ENCODE measurements at places on chromosomes 2 and 18.

DNA sequence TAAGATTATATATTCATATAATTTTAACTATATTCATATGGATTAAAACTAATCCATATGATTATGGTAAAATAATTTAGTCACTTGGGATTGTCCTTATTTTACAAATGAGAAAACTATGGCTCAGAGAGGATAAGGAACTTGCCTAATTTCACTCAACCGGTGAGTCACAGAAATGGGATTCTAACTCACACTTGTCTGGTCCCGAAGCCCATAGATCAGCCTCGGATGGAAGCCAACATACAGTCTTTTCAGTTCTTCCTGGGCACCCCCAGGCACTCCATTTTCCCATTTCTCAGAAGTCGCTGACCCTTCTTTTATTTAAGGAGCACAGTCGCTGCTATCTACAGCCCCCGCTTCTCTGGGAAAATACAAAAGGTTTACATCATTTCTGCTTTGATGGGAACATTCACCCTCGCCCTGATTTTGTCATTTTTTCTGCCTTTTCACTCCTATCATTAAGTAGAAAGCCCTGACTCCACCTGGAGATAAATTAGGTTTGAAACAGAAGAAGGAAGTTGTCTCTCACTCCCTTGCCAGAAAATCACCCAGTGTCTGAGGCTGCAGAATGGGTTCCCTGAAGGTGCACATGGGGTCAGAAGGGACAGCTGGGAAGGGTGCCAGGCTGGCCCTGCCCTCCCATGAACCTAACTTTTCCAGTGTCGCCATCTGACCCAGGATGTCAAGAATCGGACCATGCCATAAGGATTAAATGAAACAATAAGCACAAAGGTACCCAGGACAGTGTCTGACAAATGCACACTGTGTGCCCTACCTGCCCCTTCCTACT is 36.6 kb downstream of the CYP1B1 start:
- no peak for DNase-seq

DNA sequence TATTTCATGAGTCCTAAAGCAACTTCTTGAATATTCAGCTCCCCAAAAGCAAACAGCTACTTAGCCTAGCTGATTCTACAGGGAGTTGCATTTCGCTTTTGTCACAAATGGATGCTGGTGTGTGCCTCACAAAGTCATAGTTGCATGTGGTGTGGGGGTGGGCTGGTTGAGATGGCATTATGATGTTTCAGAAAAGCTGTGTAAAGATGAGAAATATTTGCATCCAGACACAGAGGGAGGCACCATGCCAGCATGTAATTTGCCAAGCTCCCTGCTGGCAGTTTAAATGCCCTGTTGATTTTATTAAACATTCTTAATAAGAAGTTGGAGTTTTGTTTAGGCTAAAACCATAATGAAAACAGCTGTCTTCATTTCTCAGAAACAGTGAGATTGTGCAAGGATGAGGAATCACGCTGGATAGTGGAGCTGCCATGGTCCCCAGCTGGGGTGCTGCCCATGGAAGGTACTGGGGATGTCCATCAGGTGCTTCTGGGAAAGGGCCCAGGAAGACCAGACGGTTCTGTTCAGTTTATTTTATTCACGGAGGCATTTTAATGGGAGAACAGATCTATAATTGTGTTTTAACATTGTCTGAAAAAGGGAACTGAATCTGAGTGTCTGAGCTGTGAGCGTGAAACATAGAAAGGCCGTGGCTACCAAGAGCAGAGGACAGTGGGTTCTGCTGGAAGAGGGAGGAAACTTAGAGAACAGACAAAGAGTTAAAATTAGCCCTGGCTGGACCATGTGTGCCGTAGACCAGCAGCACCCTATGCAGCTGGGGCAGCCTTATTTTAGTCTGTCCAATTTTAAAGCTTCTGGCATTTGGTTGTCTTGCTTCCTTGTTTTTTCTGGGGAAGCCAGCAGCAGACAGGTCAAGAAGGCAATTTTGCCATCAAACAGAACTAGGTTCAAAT is 177.1 kb downstream of the FAM210A start:
- DNase-seq, result no peak

- no peak for DNase-seq
These were observed 119.3 kb upstream of the NDUFV2 start for GRCh38 chr18:8983195-8983594.

GRCh38 chr2:122960759-122961641 is 1064.1 kb upstream of the CNTNAP5 start:
- peak; percentile 71 for DNase-seq

GRCh38 chr2:211875488-211875887 is 663.1 kb downstream of the ERBB4 start:
- no peak for DNase-seq

DNA sequence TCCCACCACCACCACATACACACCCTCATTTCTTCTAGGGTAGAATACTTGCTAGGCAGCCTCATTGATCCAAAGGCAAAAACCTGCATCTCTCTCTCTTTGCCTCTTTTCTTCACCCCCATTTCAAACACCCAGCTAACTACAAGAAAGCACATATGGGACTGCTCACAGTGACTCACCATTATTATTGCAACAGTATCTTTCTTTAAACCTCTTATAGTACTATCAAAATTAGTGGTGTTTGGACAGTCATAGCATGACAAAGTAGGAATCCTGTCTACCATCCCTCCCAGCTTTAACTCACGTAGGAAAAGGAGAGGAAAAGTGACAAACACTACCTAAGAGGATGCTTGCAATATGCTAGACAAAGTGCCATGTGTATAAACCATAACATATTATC is 422.5 kb upstream of the CRIM1 start:
- DNase-seq, result no peak

DNA sequence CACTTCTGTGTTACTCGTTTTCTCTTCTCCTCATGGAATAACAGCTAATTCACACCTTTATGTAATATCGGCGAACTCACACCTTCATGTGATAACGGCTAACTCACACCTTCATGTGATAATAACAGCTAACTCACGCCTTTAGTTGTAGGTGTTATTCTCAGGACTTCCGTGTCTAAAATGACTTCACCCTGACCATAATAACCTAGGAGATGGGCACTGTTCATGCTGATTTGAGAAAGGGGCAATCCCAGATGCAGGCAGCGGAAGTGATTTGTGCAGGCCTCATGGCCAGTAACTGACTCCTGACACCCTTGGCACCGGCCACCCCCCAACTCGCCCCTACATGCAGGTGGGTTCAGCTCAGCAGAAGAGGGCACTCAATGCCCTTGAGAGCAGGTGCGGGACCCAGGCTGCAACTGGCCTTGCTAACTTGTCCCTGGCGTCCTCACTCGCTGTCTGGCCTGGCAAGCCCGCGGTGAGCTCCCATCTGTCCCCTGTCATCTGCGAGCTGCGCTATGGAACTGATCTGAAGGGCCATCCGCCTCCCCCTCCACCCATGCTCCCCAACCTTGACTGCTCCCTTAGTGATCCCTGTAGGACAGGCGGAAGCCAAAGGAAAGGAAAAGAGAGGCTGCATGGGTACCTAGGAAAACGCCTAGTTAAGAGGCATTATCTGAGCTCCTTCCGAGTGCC is 42.6 kb upstream of the MTCL1 start:
- peak; percentile 97 for DNase-seq

DNA sequence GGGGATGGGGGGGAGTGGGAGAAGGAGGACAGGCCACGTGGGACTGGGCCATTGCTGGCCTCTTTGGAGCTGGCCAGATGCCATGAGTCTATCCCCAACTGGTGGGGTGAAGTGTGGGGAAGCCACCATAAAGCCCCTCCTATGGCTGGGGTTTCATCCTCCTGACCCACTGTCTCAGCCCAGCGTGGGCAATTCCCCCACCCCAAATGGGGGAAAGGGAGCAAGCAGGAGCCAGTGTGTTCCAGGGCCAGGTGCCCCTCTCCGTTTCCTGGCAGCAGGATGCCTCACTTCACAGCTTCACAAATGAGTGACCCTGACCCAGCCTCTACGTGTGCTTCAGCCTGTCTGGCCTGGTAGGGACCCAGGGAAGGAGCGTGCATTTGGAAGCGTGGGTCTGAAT is 474.7 kb upstream of the HS6ST1 start:
- DNase-seq, result no peak

- no peak for DNase-seq
These were observed 149.3 kb downstream of the COL6A3 start for GRCh38 chr2:237264480-237265219.

DNA sequence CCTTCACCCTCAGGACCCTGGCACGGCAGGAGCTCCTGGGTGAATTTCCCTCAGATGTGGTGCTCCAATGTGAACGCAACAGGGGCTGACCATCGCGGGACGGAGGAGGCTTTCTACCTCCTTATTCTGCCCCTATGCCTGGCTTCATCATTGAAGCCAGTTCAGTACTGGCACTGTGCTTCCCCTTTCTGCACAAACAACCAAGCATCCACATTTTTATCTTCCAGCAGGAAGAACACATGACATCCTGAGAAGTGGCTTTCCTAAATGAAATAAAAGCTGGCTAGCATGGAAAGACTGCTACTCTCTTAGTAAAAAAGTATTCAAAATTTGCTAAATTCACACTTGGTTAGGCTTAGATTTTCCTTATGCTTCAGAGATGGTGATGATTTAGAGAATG is 24.8 kb downstream of the AFG3L2 start:
- DNase-seq, result no peak

DNA sequence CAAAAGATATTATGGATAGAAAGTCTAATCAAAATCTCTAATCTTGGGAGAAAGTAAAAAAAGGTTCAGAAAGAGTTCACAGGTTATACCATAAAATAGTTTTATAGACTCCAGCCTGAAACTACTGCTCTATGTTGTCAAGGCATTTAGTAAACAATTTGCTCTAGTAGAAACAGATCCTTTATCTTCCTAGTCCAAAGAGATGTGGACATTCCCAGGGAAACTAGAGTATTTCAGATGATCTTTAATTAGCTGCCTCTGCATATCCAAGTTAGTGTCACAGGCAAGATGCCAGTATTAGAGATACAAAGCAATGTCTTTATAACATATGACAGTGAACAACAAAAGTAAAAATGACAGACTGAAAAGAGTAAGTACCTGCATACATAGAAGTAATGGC is 708.6 kb downstream of the CCDC85A start:
- no peak for DNase-seq

DNA sequence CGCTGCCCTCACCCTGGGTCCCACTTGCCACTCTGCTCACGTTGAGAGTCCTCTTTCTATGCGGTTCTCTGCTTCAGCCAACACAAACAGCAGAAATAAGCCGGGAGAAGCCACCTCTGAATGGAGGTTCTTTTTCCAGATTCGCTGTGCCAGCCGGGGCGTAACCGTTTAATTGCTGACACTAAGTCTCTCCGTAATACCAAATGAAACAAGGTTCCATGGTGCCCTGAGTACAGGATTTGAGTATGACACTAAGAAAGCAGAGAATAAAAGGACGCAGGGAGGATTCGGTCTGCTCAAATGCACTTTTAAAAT is 37.6 kb downstream of the CTIF start:
- DNase-seq, result no peak

GRCh38 chr18:5515011-5515784 is 28.6 kb downstream of the EPB41L3 start:
- no peak for DNase-seq

GRCh38 chr18:4453874-4454536 is 1.1 kb downstream of the DLGAP1 start:
- DNase-seq, result peak; percentile 7

DNA sequence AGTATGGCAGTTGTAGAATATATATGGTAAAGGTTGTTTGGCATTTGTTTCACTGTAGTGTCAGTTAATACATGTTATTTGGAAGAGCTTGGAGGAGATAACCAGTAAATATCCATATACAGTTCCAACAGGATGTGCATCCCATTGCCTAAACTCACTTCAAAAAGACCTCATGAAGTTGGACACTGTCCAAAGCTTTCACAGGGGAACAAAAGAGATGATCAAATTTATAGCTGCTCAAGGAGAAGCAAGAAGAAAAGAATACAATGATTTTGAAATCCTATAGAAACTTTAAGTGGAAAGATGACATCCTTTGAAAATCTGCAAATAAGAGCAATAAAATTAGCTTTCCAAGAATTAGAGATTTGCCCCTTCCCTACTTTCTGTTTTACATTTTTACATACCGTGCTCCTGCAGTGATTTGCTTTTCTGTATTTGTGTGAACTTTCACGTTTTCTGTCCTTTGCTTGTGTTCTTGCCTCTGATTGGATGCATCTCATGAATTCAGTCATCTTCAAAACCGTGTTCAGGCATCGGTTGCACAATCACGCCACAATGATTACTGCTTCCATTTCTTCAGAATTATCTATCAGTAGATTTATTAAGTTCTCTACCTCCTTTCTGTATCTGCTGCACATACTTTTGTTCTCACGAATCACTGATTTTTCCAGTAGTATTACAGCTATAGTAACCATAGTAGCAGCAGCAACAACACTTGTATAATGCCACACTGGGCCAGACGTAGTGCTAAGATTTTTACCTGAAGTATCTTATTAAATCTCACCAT is 83.8 kb downstream of the PARD3B start:
- no peak for DNase-seq

GRCh38 chr18:56112984-56113383 is 525.0 kb upstream of the TCF4 start:
- DNase-seq, result no peak

GRCh38 chr18:42533009-42533575 is 578.1 kb downstream of the PIK3C3 start:
- DNase-seq, result peak; percentile 62

GRCh38 chr2:195026261-195026660 is 630.8 kb upstream of the SLC39A10 start:
- no peak for DNase-seq

DNA sequence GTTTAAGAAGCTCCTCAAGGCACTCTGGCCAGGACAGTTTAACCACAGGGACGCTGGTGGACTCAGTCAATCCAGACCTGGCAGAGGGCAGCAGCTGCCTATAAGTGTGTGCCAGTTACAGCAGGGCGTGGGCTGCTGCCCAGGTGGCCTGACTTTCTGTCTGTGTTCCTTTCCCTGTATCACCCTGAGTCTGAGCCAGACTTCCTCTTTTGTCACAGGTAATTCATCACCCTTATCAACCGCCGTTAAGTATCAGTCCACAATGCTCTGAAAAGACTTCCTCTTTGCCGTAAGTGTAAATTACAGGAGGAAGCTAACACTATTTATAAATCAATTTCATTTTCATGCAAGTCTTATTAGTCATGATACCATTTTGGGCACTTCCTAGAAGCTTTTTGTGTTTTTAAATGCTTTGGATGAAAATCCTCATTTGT is 7.0 kb downstream of the LPIN1 start:
- DNase-seq, result peak; percentile 87

- DNase-seq, result no peak
These were observed 54.7 kb downstream of the CABLES1 start for GRCh38 chr18:23189768-23190661.

GRCh38 chr18:70183441-70183840 is 22.0 kb downstream of the RTTN start:
- DNase-seq, result no peak

DNA sequence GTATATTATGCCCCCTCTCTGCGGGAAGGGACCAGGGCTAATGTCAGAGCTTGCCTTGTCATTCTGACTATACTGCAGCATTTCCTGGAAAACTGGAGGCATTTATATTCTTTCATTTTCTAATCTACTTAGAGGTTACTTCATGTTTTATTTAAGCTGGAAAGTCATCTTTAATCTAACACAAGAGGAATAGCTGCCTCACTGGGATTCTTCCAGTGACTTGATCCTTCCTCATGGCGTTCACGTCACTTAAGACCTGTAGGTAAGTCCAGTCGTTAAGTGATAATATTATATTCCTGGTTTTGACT is 727.6 kb upstream of the DDX18 start:
- no peak for DNase-seq

- DNase-seq, result no peak
These were observed 192.7 kb upstream of the ITGA4 start for GRCh38 chr2:181264441-181264840.
